ENCODE measurements at places on chromosomes 7 and 10. TPM values are rescaled to one million over a fixed set of nuclear protein-coding genes. Genes with fewer than 3 reads are reported as not detected.

The SPDYE2 gene
- not detected for total RNA-seq

The ZPBP gene
- total RNA-seq: not detected

The SMO gene
- 15.5 TPM for total RNA-seq

The ZNF485 gene
- total RNA-seq: 1.2 TPM

The ATOH7 gene
- not detected for total RNA-seq

The NUTM2D gene
- not detected for total RNA-seq

The MSMB gene
- total RNA-seq: not detected

The ADARB2 gene
- total RNA-seq: not detected

The ZNF804B gene
- total RNA-seq: not detected

The TMEM273 gene
- not detected for total RNA-seq

The FXYD4 gene
- total RNA-seq: not detected

The PNLIPRP2 gene
- not detected for total RNA-seq

The ABCB1 gene
- not detected for total RNA-seq

The ITGA8 gene
- total RNA-seq: not detected
